Neural progenitor cell (in vitro differentiated cells): ENCODE measurements at places on chromosomes 5 and 9.

GRCh38 chr9:98642661-98643312, 65.9 kb downstream of the GABBR2 start:
- peak; percentile 50 for DNase-seq

DNA sequence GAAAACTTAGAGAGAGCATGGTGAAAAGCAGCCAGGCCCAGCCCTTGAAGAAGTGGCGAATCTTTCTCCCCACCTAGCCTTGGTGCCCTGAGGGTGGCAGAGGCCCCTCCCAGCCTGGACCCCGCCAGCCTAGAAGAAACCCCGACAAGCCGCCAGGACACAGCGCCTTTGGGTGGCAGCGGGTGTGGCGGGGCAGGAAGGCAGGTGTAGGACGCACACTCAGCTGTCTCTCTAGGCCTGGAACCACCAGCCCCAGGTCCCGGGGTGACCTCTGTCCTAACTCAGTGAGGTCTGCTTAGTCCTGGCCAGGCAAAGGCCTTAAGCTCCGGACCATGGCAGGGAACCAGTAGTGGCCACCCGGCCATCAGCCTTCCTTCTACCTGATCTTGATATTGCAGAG, 178.3 kb downstream of the BARX1 start:
- no peak for DNase-seq

DNA sequence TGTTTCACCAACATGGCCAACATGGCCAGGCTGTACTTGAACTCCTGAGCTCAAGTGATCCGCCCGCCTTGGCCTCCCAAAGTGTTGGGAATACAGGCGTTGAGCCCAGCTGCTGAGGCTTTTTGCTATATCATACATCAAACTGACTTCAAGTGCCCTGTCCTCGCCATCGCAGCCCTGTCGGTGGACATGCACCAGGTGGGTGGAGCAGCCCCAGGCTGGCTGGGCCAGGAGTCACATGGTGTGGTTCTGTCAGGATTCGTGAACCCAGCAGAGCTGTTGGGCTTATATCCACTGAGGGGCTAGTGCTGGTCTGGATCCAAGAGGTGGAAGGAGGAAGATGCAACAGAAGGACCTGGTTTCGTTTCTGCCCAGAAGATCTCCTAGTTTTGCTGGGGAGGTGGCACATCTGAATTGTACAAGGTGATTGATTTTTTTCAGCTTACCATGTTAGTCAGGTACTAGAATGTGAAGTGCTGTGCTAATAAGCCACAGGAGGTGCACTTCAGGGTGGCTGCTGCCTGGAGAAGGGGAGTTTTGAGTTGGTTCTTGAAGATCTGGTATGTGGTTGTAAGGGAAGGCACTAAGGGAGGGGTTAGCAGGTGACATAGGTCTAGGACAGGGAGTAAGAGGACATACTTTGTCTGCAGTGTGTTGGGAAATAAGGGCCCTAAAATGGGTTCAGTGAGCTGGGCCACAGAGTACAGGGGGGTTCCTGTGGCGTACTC, 16.1 kb downstream of the PCBD2 start:
- no peak for DNase-seq

DNA sequence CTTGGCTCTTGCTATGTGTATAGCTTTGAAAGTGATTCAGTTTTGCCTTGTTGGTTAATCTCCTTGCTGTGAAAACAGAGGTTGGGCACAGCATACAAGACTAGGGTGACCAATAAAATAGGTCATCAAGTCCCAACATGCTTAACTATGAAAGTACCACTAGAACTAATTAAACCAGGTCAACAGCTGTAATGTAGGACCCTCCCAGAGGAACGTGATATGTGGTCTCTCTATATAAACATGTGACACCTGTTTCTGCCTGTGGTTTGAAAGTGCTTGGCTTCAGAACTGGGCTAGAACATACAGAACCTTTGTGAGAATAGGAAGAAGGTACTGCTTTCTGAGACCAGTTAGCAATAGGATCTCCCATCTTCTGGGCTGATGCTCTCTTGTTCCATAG, 297.1 kb downstream of the FBXL7 start:
- DNase-seq = no peak

DNA sequence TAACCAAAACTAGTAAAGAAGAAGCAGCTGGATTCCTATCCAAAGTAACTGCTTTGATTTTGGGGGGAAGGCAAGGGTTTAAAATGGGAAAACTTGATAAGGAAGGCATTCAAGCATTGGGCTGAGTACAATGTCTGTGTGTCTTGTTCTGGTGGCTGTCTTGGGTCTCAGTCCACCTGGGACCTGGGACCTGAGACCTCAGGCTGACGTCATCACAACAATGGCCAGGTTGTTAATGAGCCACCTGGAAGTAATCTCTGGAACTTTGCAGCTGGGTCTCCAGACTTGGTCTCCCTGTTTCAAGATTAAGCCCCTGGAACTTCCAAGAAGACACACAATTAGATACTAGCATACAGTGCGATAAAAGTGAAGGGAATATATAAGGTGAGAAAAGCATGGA, 157.5 kb downstream of the PIK3R1 start:
- DNase-seq = no peak

DNA sequence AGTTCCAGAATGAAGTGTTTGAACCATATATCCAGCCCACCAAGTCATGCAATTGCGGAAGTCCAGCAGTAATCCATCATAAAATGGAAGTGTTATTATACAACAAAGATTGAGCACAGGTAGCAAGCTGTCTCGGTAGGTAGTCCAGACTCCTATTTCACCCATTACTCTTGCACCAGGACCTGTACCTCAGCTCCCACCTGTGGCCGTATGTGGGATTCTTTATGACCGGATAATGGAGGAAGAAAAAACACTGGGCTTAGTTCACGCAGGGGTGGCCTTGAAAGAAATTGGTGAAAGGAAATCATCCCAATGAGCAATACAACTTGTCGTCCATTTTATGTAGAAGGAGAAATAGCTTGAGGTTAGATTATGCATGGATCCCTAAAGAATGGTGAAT, 216.3 kb downstream of the ESM1 start:
- DNase-seq = no peak

DNA sequence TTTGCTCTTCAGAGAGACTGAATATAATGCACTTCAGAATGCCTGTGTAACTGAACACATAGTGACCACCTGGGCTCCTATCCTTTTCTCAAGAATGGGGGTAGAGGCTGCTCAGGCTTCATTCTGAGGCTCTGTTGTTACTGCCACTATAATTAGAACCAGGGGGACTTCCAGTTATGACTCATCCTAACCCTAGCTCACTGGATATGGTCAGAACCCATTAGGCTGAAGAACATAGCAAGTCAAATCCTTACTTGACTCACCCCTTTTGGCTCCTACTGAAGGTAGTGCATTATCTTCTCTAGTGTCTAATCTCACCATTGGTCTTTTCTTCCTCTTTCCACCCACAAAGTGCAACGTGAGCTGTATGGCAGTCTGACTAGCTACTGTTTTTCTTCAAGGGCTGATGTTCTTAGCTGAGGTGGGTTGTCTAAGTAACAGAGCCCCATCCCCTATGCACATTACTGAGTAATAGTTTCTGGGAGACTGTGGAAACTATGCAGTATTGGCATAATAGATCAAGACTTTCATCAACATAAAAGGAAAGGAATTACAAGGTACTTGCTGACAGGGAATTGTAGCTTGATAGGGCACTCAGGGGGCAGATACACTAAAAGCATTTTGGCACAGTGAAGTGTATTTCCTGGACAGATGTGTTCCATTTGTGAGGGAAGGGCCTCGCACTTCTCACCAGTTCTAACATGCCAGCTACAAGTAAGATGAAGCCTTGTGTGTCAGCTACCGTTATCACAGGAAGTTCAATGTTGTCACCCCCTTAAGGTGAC, 431.0 kb upstream of the MEF2C start:
- no peak for DNase-seq

DNA sequence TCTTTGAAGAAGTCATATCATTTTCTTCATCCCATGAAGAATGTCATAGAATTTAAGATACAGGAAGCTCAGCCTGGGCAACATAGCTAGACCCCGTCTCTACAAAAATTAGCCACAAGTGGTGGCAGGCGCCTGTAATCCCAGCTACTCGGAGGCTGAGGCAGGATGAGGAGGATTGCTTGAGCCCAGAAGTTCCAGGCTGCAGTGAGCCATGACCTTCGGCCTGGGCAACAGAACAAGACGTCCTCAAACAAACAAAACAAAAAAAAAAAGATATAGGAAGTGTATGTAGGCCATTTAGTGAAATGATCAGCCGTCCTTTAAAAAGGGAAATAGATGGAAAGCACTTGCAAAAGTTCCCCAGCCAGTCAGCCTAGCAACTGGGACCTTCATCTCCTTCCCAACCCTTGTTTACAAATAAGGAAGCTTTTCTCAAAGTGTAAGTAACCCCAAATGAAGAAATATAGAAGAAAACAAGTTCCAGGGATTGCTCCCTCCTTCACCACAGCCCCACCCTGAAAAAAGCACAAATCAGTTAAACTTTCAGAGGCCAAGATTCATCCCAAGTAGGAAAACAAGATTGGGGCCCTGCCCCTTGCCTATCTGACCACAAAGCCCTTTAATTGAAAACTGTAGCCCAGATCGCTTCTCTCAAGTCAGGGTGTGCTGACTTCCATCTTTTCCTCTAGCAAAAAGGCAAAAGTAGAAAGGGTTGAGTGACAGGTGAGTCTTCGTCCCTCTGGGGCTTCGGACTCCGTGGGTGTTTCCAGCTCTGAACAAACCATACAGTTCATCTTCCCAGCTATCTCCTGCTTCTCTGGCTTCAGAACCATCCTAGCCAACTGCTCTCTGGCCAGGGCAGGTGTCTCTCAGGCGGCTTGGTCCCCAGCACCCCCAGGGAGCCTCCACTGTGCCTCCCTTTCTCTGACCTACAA, 1.2 kb downstream of the SLC31A2 start:
- DNase-seq = no peak

DNA sequence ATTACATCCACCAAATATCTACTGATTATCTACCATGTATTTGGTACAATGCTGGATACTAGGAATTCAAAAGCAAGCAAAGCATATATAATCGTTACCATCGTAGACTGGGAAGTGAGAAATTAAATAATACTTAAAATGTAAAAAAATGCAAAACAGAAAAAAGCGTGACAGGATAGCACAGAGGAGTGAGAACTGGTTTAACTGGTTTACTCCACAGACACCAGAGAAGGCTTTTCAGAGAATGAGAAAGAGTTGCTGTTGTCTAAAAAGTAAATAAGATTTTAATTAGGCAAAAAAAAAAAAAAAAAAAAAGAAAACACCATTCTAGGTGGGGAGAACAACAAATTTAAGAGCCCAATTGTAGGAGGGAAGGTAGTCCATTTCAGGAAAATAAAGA, 657.9 kb upstream of the ST8SIA4 start:
- no peak for DNase-seq

- DNase-seq = no peak
Observed at GRCh38 chr9:134707031-134707680, 65.6 kb downstream of the COL5A1 start.

DNA sequence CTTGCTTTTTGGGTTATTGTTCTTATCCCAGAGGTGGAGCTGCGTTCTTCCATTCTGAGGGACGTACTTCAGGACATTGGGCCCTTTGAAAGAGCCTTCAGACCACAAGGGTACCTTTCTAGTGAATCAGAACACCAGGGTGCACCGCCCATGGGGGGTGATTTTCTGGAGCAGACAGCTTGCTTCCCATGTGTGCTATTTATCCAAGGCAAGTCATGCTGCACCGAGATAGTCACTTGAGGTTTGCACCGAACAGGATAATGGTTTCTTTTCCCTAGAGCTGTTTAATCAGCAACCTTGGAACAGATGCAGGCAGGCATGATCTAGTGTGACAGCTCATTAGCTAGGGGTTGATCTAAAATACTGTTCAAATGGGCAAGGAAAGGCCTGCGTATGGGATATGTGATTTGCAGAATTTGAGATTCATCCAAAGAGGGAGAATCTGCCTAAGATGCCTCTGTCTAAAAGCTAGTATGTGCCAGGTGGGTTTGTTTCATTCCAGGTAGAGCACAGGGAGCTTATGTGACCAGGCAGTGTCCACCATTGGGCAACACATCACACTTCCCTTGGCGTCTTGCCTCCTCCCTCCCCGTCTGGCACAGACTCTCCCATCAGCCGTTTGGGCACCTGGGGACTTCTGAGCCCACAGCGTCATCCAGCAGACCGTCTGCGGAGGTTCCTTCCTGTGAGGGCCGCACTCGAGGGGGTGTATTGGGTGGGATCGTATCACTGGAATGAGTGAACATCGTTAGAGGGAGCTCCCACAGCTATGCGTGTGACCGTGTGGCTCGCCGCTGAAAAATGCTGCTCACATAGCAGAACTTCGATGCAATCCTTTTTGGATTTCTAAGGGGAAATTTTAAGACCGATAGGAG, 23.0 kb downstream of the ABL1 start:
- no peak for DNase-seq

- DNase-seq = peak; percentile 56
Observed at GRCh38 chr5:2515180-2515764, 236.2 kb downstream of the IRX2 start.

GRCh38 chr5:133801955-133802751, 166.3 kb downstream of the C5orf15 start:
- no peak for DNase-seq

DNA sequence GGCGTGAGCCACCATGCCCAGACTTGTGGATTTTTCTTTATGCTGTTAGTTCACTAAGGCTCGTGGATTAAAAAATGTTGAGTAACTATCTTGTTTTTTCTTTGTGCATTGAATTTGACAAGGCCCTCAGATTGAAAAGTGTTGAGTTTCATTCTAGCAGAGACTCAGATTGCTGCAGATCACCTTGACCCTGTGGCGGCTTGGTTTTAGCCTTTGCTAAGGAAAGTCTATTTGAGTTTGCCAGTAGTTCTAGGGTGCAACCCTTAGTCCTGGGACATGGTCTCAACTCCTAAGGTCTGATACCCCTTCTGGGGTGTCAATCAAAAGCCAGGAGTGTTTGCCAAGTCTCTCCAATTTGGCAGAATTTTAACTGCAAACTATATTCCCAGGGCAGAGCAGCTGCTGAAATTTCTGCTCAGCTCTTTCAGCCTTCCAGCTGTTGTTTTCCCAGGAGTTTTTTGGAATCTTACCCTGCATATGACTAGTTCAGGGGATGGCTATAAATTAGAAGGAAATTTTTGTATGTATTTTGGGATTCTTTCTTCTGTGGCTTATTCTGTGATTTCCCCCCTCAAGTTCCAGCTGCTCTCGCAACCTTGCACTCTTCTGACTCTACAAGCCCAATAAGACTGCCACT, 84.3 kb upstream of the HAND1 start:
- DNase-seq = no peak

GRCh38 chr9:135973277-135974219, 12.4 kb upstream of the UBAC1 start:
- DNase-seq = no peak

- no peak for DNase-seq
Observed at GRCh38 chr5:150342583-150342982, 14.9 kb upstream of the TCOF1 start.

GRCh38 chr9:13962006-13962405, 351.9 kb downstream of the NFIB start:
- DNase-seq = no peak

DNA sequence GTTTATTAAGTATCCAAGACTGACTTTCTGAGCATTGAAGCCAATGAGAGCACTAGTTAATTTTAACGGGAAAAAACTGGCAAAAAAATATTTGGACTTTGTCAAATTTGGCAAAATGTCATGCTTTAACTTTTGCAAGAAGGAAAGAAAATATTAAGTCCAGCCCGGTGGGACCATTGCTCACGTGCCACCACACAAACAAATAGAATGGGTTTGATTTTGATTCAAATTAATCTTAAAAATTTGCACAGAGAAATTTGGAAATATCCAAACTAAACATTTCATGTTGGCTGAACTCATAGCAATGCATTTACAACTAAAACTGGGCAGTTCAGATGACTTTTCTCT, 302.2 kb downstream of the EBF1 start:
- DNase-seq = no peak
